Stimulated activated CD4-positive, alpha-beta T cell treated with anti-CD3 and anti-CD28 coated beads, Interleukin-1b, Interleukin-23, amount 100 ng/mL, for 1 hour (primary cell): ENCODE measurements at places on chromosomes 11 and 22.

GRCh38 chr11:126575849-126576248 is 220.4 kb downstream of the ST3GAL4 start:
- DNase-seq: no peak

DNA sequence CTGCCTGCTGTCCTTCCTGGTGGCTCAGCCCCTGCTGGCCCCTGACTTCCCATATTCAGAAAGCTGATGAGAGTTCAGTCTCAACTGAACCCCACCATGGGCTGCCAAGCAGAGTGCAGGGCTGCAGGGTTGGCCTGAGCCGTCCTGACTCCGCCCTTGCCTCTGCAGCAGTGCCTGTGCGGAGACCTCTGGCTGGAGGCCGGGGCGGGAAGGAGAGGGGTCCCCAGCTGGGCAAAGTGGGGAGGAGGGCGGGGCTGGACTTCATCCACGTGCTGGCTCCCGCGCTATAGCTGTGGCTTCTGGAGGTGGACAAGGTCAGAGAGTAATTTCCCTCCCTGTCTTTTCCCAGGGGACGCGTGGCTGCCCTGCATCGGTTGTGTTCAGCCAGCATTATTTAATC is 13.6 kb downstream of the GLB1L3 start:
- no peak for DNase-seq

- no peak for DNase-seq
Measured at GRCh38 chr11:126194121-126194543, 17.3 kb downstream of the RPUSD4 start.

DNA sequence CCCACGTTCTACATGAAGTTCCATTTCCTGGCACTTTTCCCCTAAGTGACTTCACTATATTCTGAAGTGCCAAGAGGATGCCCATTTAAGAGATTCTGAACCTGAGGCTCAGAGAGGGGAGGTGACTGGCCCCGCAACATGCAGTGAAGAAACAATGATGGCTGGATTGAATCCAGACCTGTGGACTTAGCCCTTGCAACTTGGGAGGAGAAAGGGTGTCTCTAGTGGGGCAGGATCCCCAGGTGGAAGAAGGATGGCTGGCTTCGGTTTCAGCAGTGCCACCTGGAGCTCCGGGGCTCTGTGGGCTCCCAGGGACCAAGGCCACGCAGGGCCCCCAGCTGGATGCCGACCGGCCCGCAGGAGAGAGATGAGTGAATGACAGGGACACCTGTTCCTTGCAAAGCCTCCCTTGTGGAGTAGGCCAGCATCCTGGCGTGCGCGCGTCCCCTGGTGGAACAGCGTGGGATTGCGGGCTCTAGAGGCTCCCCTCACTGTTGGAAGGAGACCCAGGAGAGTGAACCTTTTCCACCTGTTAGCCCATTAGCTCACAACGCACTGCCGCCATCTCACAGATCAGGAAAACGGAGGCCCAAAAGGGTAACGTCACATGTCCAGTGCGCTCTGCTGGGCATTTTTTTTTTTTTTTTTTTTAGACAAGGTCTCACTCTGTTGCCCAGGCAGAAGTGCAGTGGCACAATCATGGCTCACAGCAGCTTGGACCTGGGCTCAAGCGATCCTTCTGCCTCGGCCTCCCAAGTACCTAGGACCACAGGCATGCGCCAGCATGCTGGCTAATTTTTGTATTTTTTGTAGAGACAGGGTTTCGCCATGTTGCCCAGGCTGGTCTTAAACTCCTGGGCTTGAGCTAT is 104.7 kb downstream of the KIAA1671 start:
- peak; percentile 39 for DNase-seq

GRCh38 chr22:19204640-19205039 is 26.1 kb upstream of the SLC25A1 start:
- no peak for DNase-seq

DNA sequence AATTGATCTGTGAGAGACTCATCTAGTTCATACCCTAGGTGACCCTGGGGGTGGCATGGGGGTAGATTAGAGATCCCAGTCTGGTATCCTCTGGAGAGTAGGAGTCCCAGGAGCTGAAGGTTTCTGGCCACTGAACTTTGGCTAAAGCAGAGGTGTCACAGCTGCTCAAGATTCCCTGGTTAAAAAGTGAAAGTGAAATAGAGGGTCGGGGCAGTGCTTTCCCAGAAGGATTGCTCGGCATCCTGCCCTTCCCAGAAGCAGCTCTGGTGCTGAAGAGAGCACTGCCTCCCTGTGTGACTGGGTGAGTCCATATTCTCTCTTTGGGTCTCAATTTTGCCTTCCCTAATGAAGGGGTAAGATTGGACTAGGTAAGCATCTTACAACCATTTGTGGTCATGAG is 653 bp downstream of the IL18BP start:
- no peak for DNase-seq

DNA sequence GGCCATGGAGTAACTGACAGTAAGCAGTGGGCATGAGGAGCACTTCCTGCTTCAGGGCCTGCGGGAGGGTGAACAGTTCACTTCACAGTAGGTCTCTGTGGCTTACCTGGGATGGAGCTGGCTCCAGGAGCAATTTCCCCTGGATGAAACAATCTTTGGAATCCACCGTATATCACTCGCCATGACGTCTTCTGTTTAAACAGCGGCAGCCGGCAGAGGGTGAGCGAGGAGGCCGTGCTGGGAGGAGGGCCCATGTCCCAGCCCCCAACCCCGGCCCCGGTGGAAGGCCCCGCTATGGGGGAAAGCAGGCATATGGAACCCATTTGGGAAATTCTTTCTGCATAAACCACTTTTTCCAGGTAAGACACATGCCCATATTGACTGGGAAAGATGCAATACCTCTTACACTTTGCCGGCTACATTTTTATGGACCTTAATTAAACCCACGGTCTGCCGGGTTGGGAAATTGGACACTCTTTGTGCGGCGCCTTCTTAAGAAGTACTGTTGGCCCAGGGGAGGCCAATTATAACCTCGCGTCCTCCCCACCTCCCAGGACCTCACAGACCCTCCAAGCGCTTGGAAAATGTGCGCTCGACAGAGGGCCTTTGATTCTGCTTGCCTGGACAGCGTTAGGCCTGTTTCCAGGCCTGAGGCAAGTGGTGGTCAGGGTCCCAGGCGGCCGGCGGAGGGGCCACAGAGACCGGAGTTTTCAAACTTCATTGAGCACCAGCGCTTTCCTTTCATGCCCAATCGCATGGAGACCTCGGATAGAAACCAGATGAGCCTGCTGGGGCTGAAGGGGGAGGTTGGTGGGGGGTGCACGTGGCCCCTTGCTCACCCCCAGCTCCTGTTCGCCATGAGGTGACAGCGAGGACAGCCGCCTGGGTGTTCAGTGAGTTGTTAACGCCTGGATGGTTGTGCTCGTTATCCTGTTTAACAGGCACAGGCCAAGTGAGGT is 40.4 kb downstream of the SMIM38 start:
- DNase-seq: no peak

DNA sequence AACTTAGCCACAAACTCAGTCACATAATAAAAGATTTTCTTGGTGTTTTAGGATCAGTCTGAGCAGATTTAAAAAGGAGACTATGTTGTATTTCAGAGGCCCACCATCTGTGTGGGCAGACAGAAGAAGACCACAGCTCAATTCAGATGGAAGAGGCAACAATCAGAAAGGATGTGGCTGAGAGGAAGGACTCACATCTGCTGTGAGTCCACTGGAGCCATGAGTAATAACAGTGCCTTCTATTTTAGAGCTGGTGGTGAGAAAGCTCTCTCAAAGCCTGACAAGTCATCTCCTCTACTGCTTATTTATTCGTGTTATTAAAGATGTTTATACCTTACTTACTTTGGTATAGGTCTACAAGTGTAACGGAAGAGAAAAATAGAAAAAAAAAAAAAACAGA is 357.2 kb downstream of the OPCML start:
- DNase-seq: no peak

DNA sequence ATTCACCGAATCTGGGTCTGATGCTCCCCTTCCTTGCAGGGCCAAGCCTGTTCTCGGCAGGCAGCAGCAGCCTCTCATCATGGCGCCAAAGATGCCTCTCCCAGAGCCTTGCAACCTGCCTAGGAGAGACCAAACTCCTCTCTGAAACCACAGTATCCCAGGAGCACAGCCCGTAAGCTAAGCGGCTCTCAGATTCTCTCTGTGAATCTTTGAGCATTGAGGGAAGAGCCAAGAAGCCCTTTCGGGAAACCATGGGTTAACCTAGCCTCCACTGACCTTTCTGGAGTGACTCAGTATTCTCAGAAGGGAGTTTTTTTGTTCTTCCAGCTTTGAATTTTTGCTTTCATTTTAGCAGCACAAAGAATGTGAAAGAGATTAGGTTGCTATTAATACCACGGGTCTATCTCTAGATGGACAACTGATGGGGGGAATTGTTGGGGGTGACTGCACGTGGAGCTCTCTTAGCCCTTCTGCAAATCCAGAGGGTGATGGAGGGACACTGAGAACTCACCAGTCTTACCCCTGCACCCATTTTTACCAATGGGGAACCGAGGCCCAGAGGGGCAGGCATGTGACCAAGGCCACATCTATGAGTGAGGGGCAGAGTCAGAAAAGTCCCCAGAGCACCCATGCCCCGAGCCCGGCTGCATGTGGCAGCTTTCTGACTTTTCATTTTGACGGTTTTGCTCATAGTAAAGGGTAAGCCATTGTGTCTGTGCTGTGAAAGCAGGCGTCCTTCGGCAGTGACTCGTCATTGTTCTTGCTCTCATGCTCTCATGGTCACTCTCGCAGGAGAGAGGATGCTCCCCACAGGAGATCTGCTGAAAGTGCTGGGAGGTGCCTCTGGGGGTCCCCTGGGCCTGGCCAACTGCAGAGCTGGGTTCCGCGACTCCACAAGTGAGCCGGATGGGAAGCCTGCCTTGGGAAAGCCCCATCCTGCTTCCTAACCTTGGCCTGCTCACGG is 36.0 kb downstream of the IRAG1 start:
- DNase-seq: no peak

DNA sequence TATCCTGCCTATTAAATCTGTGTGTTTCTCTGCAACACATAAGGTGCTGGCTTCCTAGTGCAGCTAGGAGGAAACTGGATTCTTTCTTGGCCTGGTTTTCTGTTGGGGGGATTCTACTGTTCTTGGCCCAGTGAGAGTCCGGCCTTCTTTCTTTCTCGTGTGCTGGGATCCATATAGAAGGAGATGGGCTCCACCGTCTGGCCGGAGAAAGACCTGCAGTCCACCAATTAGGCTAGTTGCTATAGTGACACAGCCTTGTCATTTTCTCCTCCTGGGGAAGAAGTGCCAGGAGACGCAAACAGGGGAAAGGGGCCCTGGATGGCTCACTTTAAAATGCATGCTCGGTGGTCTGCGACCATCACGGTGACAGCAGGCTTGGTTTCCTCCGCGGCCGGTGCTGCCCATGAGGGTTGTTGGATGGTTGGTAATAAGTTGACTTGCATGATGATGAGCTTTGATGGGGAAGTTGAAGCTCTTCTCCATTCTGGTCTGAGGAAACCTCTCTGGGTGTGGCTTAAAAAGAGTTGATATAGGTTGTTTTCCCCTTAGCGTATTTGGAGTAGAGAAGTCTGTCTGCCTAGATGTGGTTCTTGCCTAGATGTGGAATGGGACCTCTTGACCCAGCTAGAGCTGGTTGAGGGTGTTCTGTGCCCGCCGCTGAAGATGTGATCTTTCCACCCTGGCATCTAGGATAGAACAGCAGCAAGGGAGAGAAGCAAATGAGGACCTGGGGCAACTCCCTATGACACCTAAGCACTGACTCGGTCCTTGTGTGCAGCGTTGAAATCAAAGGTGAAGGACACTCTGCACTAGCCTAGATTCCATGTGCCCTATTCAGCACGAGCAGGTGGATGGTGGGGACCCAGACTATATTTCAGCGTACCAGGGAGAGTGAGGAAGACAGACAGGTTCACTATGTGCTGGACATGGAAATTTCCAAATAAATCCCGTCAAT is 1335.0 kb downstream of the BRD1 start:
- no peak for DNase-seq

DNA sequence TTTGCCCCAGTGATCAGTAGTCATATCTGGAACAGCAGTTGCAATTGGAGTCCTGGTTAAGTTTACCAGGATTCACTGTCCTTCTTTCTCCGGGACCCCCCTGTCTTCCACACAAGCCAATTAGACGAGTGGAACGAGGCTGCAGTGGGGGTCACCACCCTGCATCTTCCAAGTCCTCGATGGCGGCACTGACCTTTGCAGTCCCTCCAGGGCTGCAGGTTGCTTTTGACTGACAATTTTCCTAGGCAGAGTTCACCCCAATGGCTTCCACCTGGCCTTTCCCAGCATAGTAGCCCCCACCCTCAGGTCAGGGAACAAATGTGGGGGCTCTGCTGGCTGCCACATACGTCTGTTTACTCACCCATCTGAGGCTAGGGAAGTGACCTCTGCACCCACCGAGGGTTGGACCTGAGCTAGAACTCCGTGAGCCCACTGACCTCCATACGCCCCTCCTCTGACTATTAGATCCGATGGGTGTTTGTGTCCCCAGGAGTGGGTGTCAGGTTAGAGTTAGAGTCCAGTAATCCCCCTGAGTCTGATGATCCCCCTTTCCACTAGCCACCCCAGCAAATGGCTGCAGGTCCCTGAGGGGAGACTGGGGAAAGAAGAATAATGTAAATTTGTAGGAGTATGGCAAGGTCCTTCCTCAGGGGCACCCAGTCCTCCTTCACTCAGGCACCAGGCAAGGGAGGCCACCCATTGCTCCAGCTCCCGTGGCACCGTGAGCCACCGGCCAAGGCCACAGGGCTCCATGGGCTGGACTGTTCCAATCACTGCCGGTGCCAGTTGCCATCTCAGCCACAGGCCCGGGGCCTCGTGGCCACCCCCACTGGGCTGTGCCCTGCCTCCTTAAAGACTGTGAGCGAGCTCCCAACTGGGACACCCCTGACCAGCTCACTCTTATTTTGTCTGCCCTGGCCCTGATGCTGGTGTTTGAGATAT is 5.5 kb downstream of the C11orf21 start:
- no peak for DNase-seq

GRCh38 chr11:5040876-5041275 is 5.5 kb upstream of the OR52J3 start:
- DNase-seq: no peak

DNA sequence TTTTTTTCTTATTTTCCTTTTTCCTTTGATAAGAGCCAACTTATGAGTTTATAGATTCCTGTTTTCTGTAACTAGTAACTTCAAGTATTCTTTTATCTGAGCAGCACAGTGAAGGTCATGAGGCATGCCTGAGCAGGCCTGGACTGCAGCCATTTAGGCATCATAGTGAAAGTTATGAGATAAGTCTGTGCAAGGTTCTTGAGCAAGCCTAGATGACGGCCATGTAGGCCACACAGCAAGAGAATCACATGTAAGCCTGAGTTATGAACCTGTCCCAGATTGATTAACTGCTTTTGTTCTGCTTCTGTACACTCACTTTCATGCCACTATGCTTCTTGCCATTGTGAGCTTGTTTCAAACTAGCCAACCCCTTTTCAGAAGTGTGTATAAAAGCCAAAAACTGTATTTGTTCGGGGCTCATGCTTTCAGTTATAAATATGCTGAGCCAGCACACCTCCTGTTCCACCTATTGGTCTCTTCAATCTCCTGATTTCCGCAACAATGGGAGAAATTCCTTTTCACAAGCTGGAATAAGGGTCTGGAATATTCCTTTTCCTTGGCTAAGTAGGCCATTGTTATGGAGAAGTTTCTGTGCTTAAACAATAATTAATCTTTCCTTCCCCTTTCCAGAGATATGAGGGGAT is 745.7 kb downstream of the FAM181B start:
- DNase-seq: no peak
